NCI-H69 (cell line): ENCODE measurements at places on chromosomes 1 and 21.

GRCh38 chr1:30618335-30618747 lies 105.0 kb downstream of the MATN1 start:
- DNase-seq = no peak

GRCh38 chr1:19076841-19077616 lies 120.6 kb upstream of the IFFO2 start:
- DNase-seq = no peak

GRCh38 chr1:166379447-166379846 lies 212.6 kb upstream of the FAM78B start:
- DNase-seq = no peak

DNA sequence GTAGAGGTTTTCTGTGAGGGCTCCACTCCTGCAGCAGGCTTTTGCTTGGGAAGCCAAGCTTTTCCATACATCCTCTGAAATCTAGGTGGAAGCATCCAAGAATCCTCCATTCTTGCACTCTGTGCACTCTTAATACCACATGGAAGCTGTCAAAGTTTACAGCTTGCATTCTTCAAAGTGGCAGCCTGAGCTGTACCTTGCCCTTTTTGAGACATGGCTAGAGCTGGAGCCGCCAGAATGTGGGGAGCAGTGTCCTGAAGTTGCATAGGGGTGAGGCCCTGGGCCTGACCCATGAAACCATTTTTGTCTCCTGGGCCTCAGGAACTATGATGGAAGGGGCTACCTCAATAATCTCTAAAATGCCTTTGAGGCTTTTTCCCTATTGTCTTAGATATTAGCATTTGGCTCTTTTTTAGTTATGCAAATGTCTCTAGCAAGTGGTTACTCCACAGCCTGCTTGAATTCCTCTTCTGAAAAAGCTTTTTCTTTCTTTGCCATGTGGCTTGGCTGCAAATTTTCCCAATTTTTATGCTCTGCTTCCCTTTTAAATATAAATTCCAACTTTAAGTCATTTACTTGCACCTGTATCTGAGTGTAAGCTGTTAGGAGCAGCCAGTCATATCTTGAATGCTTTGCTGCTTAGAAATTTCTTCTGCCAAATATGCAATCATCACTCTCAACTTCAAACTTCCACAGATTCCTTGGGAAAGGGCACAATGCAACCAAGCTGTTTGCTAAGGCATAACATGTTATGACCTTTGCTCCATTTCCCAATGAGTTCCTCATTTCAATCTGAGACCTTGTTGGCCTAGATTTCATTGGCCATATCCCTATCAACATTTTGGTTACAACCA lies 92.1 kb upstream of the ARTN start:
- no peak for DNase-seq

DNA sequence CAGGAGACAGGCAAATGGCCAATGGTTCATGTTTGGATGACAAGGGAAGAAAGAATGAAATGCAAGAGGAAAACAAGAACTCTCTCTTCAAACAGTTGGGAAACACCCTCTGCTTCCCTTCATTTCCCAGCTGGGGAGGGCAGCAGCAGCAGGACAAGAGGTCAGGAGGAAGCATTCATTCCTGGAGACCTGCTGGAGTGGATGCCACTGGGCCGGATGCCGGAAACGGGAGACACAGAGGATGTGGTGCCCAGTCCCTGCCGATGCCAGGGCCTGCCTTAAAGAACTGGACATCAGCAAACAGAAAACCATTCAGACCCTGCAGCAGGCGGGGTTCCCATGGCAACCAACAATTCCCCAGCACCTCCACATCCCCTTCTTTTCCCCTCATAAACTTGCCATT lies 102.3 kb upstream of the ZNF648 start:
- DNase-seq = no peak

- DNase-seq = no peak
Measured at GRCh38 chr1:184270556-184270955, 116.3 kb upstream of the C1orf21 start.

DNA sequence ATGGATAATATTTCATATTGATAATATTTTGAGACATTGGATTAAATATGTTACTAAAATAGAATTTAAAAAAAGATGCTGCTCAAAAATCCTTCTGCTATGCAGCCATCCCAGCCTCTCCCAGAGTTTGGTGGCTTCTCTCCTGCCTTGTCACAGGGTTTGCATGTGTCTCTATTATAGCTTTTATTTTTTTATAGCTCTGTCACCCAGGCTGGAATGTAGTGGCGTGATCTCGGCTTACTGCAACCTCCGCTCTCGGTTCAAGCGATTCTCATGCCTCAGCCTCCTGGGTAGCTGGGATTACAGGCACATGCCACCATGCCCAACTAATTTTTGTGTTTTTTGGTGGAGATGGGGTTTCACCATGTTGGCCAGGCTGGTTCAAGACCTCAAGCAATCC lies 50.7 kb upstream of the ID3 start:
- DNase-seq = no peak

DNA sequence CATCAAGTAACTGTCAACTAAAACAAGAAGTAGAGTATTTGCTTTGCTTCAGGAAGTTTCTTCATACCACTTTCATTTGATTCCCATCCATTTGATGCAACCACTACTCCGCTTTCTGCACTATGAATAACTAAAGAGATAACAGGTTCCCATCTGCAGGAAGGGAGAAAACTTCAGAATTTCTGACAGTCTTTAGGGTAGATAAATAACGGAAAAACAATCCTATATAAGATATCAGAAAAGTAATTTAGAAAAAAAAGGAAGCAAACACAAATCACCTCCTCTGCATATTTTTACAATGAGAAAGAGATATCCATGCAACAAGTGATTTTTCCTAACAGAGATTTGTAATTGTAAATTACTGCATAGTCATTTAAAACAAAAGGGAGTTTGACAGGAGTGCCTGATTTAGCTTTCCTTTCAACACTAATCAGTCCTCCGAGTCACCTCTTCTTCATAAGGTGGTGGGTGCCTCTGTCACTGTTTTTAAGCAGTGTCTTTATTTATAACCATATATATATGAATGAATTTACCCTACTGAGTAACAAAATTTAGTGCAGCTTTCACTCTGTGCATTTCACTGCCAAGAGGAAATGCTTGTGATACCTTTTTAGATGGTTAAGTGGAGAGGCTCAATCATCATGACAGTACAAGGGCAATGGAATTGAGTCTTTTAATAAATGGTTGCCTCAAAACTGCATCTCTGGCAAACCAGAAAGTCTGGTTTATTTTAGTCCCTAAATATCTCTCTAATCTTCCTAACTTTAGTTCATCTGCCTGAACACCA lies 1920.4 kb downstream of the MRPL39 start:
- DNase-seq = no peak

- DNase-seq = peak; percentile 46
Measured at GRCh38 chr1:153577624-153578051, 12.0 kb upstream of the S100A2 start.

DNA sequence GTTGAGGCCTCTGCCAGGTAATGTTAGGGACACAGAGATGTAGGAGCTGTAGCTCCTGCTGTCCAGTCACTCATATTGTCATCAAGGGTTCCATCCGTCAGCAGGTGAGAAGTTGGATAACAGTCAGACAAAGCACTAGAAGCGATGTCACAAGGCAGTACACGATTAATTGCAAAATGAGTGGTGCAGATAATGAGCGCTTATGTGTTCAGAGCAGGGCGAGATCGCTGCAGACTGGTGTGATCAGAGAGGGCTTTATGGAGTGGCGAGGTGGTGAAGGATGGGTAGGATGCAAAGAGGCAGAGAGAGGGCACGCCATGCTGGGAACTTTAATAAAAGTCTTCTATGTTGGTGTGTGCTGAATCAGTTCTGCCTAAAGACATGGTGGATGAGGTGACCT lies 8.8 kb downstream of the TMCC2 start:
- DNase-seq = no peak

DNA sequence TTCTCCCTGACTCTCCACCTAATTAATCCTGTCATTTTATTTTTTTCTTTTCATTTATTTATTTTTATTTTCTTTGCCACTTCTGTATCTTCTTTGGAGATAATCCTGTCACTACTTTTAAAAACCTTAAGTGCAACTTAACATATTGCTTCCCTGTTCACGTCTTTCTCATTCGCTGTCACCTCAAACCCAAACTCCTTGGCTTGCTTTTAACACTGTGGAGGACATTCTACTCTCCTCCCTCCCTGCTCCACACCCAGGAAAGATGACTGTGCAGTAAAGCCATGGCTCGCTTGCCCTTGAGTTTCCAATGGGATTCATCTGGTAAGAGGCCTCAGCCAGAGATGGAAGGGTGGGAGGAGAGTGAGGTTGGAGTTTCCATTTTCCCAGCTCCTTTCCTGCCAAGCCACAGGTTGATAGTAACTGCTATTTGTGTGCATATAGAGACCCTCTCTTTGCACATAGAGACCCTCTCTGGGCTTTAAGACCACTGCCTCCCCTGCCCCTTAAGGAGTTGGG lies 6.4 kb upstream of the BRWD1 start:
- DNase-seq = no peak

GRCh38 chr1:232984577-232985425 lies 34.4 kb downstream of the NTPCR start:
- no peak for DNase-seq

DNA sequence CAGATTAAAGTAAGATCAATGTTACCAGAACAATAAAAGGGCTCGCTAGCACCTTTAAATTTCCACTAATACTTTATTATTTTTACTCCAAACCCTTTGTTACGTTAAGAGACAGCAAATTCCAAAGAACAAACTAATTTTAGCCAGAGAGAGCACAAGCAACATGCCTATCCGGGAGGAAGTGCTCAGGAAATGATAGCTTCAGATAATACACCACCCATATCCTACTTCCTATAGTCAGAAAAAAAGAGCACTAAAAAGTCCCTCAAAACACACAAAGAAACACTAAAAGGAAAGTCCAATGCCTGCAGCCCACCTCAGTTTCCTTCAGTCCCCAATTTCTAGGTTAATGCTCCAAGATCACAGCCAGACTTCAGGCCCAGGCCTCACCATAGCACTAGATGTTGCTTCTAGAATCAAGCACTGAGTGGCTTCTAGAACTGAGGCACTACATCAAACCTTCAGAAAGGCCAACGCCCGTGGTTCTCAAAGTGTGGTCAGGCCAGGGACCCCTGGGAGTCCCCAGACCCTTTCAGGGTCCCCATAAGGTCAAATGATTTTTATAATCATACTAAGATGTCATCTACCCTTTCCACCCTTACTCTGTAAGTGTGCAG lies 142.6 kb downstream of the PSMG1 start:
- no peak for DNase-seq

GRCh38 chr1:243723050-243723449 lies 127.0 kb downstream of the AKT3 start:
- DNase-seq = no peak

DNA sequence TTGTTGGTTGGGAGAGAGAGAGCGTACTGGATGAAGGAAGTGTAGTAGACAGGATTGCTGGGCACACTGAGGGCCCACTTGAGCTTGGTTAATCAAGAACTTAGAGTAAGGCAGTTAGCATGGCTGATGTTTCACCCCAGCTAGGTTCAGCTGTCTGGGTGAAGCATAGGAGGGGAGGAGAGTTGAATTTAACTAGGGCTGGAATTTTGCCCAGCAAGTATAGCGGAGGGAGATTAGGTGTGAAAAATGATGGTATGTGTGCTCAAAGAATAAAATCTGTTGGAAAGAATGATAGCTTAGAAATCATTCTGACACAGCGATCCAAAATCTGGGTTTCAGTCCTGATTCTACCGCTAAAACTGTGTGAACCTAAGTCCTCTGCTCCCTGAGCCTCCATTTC lies 461.5 kb upstream of the PROX1 start:
- no peak for DNase-seq

- DNase-seq = no peak
Measured at GRCh38 chr1:7372477-7373120, 398.5 kb upstream of the VAMP3 start.

GRCh38 chr1:30885570-30886522 lies 22.7 kb downstream of the SDC3 start:
- DNase-seq = no peak

DNA sequence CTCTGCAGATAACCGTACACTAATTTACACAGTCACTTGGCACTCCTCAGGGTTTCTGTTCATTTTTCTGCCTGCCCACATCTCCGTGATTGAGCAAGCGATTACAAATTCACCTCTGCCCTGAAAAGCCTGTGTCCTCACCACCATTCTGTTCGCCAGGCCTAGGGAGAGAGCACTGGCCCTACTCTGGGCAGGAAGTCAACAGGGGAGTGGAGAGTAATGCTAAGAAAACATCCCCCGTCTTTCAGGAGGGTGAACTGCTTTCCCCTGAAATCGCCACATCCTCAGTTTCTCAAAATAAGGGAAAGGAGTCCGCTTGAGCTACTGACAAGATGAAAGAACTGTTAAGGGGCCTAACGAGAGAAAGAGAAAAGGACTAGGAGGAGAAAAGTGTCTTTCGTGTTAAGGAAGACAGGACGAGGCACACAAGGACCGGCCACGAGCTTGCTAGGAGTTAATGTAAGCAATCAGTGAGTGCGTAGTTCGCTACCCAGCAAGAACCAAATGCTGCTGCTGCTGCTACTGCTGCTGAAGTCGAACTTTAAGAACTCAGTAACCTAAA lies 632 bp downstream of the PEX19 start:
- peak; percentile 51 for DNase-seq

DNA sequence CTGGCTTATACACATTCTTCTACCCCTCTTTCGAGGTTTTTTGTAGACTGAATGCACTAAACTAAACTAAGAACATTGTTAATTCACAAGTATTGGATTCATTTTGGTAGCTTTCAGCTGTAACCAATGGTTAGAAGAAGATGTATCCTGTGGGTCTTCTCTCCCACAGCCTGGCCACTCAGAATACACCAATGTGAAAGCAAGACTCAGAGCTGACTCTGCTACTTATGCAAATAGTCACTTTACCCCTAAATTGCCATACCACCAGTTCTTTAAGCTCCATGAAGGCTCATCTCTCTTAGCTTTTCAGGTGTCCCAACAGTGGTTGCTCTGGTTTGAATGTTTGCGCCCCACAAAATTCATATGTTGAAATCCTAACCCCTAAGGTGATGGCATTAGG lies 60.1 kb downstream of the RGS13 start:
- DNase-seq = no peak

DNA sequence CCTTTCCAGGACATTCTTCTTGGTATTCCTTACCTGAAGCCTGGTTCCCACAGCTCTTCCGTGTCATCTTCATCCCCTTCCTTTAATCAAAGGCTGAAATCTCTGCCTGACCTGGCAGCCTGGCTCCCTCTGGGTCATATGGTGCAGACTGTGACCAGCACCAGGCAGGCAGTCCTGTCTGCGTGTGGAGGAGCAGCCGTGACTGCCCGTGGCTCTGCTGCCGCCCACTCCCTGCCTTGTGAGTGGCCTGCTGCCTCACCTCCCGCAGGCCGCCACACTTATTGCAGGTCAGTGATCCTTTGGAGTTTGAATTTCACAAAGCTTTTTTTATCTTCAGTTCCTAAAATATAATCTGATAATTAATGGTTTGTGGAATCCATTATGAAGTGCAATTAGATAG lies 36.2 kb upstream of the EPHA8 start:
- DNase-seq = no peak
